ENCODE measurements at places on chromosomes 11 and 22.

GRCh38 chr11:104134745-104135144 lies 29.2 kb downstream of the PDGFD start:
- no peak for DNase-seq

GRCh38 chr11:72750086-72750485 lies 2.1 kb downstream of the ARAP1 start:
- DNase-seq: no peak

GRCh38 chr11:47186700-47187695 lies 764 bp upstream of the PACSIN3 start:
- DNase-seq: peak; percentile 55

DNA sequence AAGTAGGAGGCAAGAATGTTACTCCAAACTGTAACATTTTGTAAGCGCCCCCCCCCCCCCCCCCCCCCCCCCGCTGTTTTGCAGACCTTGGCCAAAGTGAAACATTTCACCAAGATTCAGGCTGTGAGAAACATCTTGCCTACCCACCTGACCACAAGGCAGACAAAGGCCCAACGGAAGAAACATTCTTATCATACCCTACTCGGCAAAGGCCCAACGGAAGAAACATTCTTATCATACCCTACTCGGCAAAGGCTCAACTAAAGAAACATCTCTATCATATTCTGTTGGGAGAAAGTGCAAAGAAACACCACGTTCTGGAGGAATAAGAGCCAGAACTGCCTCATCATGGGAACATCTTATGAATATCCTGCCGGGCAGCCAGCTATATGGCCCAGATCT lies 117.1 kb downstream of the JRKL start:
- DNase-seq: no peak

DNA sequence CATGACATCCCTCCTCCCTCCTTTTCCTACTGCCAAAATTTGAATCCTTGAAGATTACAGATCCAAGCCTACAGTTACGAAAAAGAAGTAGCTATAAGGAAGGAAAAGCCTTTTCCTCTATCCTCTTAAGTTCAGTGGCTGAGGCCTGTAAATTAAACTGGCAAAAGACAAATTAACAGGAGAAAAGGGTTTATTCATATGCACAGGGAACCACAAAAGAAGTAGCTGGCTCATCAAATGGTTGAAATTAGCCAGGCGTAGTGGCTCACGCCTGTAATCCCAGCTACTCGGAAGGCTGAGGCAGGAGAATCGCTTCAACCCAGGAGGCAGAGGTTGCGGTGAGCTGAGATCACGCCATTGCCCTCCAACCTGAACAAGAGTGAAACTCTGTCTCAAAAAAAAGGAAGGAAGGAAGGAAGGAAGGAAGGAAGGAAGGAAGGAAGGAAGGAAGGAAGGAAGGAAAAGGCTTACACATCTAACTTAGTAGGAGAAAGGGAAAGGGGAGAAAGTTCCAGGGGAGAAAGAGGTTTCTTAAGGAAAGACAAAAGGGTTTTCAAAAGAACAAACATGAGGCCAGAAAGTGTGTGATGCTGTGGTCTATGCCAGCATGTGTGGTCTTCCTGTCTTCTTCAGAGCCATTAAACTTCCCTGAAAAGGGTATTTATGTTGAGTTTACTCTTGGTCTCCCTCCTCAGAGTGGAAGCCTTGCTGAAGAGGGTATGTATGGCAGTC lies 5.1 kb upstream of the SMPD1 start:
- no peak for DNase-seq

DNA sequence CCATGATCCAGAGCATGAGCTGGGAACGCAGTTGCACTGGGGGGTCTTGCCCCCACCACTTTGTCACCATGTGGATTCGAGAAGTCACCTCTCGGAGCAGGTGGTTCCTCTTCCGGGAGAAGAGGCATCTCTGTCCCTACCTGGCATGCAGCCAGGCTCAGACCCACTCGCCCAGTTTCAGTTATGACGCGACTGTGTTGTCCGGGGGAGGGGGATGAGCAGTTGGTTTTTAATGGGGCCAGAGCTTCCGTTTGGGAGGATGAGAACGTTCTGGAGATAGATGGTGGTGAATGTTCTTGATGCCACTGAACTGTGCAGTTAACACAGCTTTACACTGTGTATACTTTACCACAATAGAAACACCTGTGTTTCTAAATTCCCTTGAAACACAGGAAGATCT lies 41.5 kb downstream of the DHCR7 start:
- DNase-seq: no peak

DNA sequence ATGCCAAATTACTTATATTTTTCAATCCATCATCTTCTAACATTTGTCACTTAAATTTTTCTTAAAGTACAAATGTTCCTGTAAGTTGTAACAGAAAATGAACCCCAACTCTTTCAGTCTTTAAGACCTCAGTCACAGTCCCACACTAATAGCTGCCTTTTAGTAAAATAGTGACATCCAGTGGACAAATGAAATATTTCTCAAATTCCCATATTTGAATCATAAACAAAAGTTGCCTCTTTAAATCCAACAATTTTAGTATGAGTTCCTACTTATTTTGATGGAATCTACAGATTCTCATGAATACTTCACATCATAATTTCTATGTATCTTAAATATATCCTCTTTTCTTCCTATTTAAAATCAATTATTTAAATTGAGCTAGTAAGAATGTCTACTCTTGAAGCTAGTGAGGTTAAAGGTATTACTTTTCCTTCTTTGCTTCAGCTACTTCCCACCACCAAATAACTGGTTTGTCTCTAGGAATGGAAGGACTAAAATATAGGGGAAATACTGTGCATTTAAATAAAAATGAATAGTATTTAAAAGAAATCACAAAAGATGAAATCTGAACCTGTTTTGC lies 9.2 kb downstream of the LIN7C start:
- DNase-seq: no peak

DNA sequence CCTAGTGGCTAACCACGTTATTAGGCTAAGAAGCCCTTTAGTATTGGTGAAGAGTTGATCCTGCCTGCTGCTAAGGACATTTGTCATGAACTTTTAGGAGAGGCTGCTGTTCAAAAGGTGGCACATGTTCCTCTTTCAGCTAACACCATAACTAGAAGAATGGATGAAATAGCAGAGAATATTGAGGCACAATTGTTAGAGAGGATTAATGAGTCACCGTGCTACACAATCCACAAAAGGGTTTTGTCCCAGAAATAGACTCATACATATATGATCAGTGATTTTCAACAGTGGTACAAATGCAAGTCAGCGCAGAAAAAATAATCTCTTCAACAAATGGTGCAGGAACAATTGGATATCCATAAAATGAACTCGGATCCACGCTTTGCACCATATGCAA lies 7.0 kb upstream of the MSANTD2 start:
- no peak for DNase-seq

GRCh38 chr11:106399624-106400023 lies 322.2 kb downstream of the AASDHPPT start:
- no peak for DNase-seq

DNA sequence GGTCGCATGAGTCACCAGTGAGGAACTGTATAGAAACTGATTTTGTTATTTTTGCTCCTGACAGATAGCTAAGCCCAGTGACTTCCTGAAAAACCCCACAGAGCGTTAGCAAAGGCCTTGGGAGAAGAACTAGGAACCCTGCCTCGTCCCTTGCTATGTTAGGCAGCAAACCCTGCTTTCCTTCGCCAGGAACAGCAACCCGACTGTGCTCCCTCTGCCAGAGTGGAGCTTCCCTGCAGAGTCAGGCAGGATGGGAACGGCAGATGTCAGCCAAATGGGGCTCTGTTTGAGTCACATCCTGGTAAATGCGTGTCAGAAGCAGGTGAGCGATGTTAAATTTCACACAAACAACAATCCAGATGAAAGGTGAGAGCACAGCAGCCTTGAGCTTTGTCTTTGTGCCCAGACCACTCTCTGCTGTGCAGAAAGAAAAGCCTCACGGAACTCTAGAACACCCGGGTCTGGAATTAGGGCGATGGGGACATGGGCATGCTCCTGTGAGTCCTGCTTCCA lies 186.6 kb downstream of the ADAMTS15 start:
- no peak for DNase-seq

DNA sequence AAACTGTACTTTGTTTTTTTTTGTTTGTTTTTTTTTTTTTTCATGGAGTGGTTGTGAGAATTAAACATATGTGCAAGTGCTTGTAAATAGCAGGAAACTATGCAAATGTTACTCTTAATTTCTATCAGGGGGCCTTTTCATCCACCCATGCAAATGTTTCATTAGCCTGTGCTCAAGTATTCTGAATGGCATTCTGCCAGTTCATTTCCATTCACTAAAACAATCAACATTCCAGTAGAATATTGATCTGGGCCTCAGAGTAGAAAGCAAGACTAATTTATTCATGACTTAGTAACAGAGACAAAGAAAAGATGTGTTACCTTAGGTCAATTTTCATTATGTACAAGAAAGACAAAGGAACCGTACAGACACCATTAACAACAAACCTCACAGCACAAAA lies 971.4 kb downstream of the DLG2 start:
- no peak for DNase-seq

DNA sequence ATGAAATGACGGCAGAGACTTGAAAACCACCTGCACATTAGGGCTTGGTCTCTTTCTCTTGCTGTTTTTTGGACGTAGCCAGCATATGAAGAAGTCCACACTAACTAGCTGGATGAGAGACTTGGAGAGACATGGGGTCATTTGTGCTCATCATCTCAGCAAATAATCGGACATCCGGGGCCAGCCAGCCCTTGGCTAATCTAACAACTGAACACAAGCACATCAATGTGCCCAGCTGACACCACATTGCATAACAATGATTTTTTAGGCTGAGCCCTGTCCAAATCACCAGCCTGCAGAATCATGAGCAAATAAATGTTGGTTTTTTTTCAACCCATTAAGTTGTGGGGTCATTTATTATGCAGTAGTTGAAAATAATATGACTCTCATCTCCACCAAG lies 460.3 kb upstream of the LARGE1 start:
- DNase-seq: no peak

DNA sequence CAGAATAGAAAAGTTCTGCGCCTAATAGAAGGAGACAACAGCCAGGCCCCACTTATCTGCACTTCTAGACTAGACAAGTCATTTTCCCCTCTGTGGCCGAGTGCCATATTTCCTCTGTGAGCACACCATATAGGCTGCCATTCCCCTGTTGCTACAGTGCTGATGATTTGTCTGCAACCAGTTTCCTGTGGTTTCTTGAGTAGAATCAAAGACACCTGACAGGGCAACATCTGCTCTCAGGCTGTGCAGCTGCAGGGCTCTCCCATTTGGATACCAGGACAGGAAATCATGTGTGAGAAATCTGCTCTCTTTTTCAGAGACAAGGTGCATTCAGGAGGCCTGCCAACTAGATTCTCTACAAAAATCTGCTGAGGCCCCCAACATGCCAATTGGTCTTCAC lies 879.3 kb downstream of the DLG2 start:
- no peak for DNase-seq

DNA sequence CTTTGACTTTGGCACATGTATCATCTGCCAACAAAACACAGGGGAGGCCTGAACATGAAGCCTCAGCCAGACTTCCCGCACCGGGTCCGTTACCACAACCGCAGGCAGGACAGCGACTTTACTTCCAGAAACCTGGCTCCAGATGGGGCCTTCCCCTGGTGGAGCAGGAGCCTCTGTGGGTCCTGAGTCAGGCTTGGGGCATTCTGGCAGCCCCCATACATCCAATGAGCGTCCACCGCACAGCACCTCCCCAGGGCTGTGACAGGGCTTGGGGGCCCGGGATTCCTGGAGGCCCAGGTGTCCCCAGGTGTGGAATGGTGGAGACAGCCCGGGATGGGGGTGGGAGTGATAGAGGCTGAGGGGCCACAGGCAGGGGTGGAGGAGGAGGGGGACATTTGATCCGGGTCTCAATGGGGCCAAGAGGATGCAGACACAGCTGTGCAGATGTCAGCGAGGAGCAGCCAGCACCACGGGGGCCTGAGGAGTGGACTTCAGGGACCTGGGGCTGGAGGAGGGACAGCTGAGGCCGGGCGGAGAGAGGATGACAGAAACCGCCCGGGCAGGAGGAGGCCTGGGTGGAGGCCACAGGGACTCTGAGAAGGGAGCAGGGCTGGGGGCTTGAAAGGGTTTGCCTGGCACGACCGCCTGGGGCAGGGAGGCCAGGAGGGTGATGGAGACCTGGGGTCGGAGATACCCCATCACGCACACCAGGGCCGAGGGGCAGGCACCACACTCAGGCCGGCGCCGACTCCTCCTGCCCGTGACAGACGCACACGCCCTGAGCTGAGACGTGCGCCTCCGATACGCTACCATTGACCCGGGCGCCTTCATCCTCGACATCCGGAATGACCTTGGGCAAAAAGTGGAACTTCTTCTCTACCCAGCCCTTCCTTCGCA lies 8.6 kb downstream of the TTLL8 start:
- no peak for DNase-seq

DNA sequence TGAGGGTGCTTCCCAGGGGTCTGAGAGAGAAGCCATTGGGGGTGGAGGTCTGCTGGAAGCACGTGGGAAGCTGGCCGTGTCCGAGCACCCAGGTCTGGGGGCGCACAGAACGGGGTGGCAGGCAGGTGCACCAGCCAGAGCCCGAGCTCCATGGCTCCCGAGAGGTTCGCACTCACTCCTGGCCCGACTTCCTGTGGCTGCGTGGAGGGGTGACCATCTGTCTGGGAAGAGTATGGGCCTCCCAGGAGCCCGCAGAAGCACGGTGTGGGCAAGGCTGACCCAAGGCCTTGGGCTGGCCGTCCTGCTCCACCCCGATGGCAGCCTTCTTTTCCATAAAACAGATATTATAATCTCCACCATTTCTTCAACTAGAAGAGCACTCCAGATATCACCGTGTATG lies 256.0 kb upstream of the B3GAT1 start:
- no peak for DNase-seq

DNA sequence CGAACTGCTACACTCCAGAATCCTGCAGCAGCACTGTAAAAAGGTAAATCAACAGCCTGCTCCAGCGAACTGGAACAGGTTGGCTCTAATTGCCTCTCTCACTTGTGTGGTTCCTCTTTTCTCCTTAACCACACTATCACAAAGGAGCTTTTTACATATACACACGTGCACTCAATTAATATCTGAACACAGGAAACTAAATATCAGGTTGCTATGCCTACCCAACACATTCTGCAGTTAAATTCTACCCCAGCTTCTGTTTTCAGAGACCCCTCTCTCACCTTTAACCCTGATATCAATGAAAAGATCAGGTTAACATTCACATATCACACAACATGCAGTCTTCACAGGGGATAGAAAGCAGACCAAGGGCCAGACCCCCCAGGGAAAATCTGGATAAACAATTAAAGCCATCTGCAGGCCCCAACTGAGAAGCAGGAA lies 11.0 kb downstream of the RBFOX2 start:
- DNase-seq: no peak

Measured in GM12891 (cell line).